ENCODE measurements at places on chromosomes 7 and 10.

- H3K27me3 ChIP-seq, result peaks cover 5% of the 10 kb centered on the region
- no peak overlapping the region for H3K4me3 ChIP-seq
- DNase-seq, result no peak
- no peak overlapping the region for H3K27ac ChIP-seq
- H3K36me3 ChIP-seq, result no peaks in the 10 kb centered on the region
Measured at GRCh38 chr10:103757531-103758293, 97.7 kb downstream of the SH3PXD2A start.

DNA sequence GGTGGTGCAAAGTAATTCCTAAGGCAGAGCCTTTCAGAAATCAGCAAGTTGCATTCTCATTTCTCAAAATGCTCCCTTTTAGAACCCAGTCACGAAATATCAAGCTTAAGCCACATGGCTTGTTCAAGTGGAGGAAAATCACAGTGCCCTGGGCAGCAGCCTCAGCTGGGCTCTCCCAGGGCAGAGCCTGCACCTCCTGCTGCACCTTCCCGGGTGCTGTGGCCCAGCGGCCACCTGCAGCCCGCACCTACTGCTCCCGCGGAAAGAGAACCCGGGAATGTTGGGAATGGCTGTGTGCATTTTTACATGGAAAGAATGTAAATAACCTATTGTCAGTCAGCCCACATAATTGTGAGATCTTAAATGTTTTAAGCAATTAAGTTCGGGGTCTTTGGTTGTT lies 396.5 kb upstream of the VSTM2A start:
- no peak for DNase-seq
- H3K27ac ChIP-seq, result no peak overlapping the region
- no peaks in the 10 kb centered on the region for H3K27me3 ChIP-seq
- no peaks in the 10 kb centered on the region for H3K4me1 ChIP-seq
- H3K36me3 ChIP-seq, result no peaks in the 10 kb centered on the region
- H3K4me3 ChIP-seq, result no peak overlapping the region

- DNase-seq, result no peak
- H3K4me3 ChIP-seq, result no peak overlapping the region
- H3K27me3 ChIP-seq, result no peaks in the 10 kb centered on the region
Measured at GRCh38 chr7:2409745-2410414, 6.5 kb downstream of the CHST12 start.

- no peak for DNase-seq
- no peak overlapping the region for H3K4me3 ChIP-seq
Measured at GRCh38 chr10:100656454-100656853, 88.9 kb upstream of the PAX2 start.

- H3K4me1 ChIP-seq, result no peaks in the 10 kb centered on the region
- no peaks in the 10 kb centered on the region for H3K36me3 ChIP-seq
- no peak for DNase-seq
- H3K27ac ChIP-seq, result no peak overlapping the region
- no peak overlapping the region for H3K4me3 ChIP-seq
- H3K27me3 ChIP-seq, result no peaks in the 10 kb centered on the region
Measured at GRCh38 chr7:146781352-146782116, 664.9 kb downstream of the CNTNAP2 start.

DNA sequence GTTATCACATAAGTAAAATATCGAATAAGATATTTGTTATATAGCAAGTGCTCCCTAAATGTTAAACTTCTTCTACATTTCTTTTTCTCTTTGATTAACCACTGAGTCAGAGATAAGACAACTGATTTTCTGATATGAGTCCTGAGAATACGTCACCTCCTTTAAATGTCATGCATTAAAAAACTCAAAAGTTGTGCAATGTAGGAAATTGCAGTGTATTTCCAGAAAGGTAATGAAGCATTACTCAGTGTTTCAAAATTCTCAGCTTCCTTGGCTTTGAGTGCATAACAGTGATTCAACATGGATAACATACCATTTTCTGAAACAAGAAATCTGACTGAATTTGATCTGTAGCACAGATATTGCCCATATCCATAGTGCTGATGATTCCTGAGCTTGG lies 155.8 kb downstream of the BMPER start:
- no peak overlapping the region for H3K27ac ChIP-seq
- no peak overlapping the region for H3K4me3 ChIP-seq
- DNase-seq, result no peak
- H3K4me1 ChIP-seq, result no peaks in the 10 kb centered on the region
- H3K36me3 ChIP-seq, result no peaks in the 10 kb centered on the region

GRCh38 chr10:127193125-127193524 lies 3.3 kb downstream of the INSYN2A start:
- DNase-seq, result no peak
- no peak overlapping the region for H3K4me3 ChIP-seq
- H3K4me1 ChIP-seq, result no peaks in the 10 kb centered on the region
- H3K27ac ChIP-seq, result no peak overlapping the region
- H3K27me3 ChIP-seq, result peaks cover 4% of the 10 kb centered on the region

GRCh38 chr7:143104759-143105158 lies 27.1 kb upstream of the PIP start:
- no peaks in the 10 kb centered on the region for H3K27me3 ChIP-seq
- H3K4me3 ChIP-seq, result no peak overlapping the region
- peaks cover 1% of the 10 kb centered on the region for H3K36me3 ChIP-seq
- no peak overlapping the region for H3K27ac ChIP-seq
- H3K4me1 ChIP-seq, result no peaks in the 10 kb centered on the region
- DNase-seq, result no peak

GRCh38 chr7:136009488-136010079 lies 32.4 kb upstream of the MTPN start:
- H3K4me3 ChIP-seq, result no peak overlapping the region
- H3K27ac ChIP-seq, result no peak overlapping the region
- peaks cover 6% of the 10 kb centered on the region for H3K4me1 ChIP-seq
- H3K36me3 ChIP-seq, result peaks cover 2% of the 10 kb centered on the region
- no peak for DNase-seq

GRCh38 chr7:4288791-4289394 lies 393.2 kb upstream of the FOXK1 start:
- no peak for DNase-seq
- H3K4me3 ChIP-seq, result no peak overlapping the region
- no peaks in the 10 kb centered on the region for H3K4me1 ChIP-seq
- H3K27me3 ChIP-seq, result no peaks in the 10 kb centered on the region
- no peaks in the 10 kb centered on the region for H3K36me3 ChIP-seq

DNA sequence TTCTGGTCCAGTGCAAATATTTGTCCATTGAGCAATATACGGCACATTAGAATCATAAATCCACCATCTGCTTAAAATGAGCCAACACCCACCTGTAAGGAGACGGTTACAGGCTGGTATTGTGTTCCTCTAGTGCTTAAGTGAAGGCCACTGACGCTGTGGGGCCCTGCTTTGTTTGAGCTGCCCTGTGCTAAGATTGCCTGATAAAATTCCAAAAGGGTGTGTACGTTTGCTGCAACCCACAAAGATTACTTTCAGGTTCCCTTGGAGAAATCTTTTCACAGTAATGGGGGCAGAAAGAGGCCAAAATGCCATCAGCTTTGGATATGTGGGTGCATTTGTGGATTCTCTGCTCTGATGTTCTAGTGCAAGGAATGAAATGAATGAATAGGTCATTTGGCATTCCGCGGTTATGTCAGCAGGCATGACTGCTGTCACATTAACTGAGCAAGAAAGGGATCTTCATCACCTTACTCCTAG lies 34.4 kb downstream of the AGR3 start:
- no peak overlapping the region for H3K27ac ChIP-seq
- peaks cover 4% of the 10 kb centered on the region for H3K27me3 ChIP-seq
- peaks cover 17% of the 10 kb centered on the region for H3K4me1 ChIP-seq
- no peaks in the 10 kb centered on the region for H3K36me3 ChIP-seq
- no peak overlapping the region for H3K4me3 ChIP-seq
- DNase-seq, result no peak

DNA sequence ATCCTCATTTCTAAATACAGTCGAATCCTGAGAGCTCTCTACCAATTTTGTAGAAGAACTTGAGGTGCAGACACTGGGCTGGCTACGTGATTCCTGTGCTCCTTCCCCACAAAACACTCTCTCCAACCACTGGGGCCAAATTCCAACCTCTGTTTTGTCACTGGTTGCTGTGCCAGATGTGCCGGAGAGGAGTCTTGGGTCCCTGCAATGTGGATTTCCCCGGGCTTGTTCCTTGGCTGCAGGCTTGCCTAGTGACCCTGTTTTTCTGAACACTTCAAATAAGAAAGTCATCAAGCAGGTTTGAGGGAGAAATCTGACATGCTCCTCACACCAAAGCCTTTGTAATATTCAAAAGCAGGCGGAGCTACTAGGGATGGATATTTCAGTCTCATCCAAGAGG lies 44.4 kb upstream of the AGBL3 start:
- peaks cover 3% of the 10 kb centered on the region for H3K4me1 ChIP-seq
- H3K27ac ChIP-seq, result no peak overlapping the region
- peaks cover 2% of the 10 kb centered on the region for H3K27me3 ChIP-seq
- no peaks in the 10 kb centered on the region for H3K36me3 ChIP-seq
- DNase-seq, result no peak

DNA sequence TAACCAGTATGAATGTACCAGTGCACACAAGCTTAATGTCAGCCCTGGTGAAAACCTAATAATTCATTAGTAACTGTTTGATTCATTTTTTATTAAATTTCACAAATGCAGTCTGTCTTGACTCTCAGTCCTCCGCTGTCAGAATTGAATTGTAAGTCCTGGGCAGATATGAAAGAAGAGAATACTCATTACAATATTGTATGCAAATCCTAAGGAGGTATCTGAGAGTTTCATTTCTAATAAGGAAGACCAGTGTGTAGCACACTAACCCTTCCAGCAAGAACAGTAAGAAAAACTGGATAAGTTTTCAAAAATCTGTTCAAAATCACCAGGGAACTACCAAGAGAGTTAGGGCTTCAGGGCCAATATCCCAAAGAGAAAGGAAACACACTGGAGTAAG lies 652.1 kb downstream of the SUGCT start:
- no peaks in the 10 kb centered on the region for H3K36me3 ChIP-seq
- no peak overlapping the region for H3K4me3 ChIP-seq
- H3K27me3 ChIP-seq, result no peaks in the 10 kb centered on the region
- H3K4me1 ChIP-seq, result no peaks in the 10 kb centered on the region

- peaks cover 4% of the 10 kb centered on the region for H3K4me1 ChIP-seq
- no peak overlapping the region for H3K4me3 ChIP-seq
- no peaks in the 10 kb centered on the region for H3K27me3 ChIP-seq
- no peaks in the 10 kb centered on the region for H3K36me3 ChIP-seq
- no peak overlapping the region for H3K27ac ChIP-seq
Measured at GRCh38 chr7:111071556-111071955, 19.4 kb upstream of the LRRN3 start.

DNA sequence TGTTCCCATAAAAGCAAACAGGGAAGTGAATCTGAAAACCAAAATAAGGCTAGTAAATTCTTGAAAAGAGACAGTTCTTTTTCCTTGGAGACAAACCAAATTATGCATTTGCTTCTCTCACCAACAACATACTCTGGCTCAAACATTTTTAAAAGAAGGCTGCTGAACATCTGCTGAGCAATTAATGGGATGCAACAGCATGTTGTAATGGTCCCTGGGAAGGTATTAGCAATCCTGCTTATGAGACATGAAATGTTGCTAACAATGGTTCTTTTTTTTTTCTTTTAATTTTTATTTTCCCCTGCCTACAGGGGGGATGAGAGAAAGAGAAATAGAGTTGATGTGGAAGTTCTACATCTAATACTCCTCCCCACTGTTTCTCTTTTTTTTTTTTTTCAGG lies 572.1 kb downstream of the SORCS1 start:
- no peaks in the 10 kb centered on the region for H3K27me3 ChIP-seq
- no peak overlapping the region for H3K4me3 ChIP-seq
- no peak for DNase-seq
- no peaks in the 10 kb centered on the region for H3K36me3 ChIP-seq

GRCh38 chr7:91235211-91235832 lies 28.9 kb upstream of the FZD1 start:
- H3K27me3 ChIP-seq, result peaks cover 11% of the 10 kb centered on the region
- DNase-seq, result no peak
- H3K27ac ChIP-seq, result no peak overlapping the region
- H3K36me3 ChIP-seq, result no peaks in the 10 kb centered on the region

DNA sequence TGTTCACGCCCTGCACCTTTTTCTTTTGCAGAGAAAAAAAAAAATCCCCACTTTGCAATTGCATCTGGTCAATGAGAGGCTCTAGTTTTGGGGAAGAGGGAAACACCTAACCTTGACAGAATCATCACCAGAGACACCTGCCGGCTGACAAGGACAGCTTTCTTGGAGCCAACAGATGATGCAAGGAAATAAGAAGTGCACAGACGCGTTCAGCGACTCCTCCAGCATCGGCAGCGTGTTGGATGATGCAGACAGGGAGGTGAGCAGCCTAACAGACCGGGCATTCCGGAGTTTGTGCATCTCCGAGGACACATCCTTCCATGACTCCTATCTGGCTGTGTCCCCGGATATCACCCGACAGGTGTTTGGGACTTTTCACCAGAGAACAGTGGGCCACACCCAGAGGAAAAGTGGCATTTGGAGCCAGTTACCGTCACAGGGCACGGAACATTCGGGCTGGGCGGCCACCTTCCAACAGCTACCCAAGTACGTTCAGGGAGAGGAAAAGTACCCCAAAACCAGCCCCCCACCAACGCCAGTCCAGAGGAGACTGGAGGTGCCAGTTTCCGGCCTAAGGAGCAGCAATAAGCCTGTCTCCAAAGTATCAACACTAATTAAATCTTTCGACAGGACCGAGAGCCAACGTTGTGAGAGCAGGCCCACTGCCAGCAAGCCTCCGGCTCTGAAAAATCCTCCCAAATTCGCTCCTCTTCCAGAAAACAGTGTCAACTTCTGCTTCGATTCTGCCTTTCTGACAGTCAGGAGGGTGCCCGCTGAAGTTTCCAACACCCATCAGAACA lies 23.6 kb downstream of the C10orf71 start:
- no peak overlapping the region for H3K27ac ChIP-seq
- no peak for DNase-seq
- peaks cover 6% of the 10 kb centered on the region for H3K27me3 ChIP-seq
- H3K36me3 ChIP-seq, result no peaks in the 10 kb centered on the region
- no peak overlapping the region for H3K4me3 ChIP-seq
- no peaks in the 10 kb centered on the region for H3K4me1 ChIP-seq

DNA sequence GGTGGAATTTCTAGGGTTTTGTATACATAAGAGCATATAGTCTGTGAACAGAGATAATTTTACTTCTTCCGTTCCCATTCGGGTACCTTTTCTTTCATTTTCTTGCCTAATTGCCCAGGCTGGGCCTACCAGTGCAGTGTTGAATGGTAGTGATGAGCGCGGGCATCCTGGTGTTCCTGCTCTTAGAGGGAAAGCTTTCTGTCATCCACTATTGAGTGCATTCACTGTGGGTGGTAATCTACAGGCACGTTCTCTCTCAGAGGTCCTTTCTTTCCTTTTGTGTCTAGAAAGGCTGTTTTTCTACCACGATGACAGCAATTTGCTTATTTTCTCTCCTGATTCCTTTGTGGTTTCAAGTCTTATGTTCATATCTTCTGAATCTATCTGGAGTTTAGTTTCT lies 65.0 kb downstream of the INPP5A start:
- no peak overlapping the region for H3K27ac ChIP-seq
- H3K4me3 ChIP-seq, result no peak overlapping the region
- DNase-seq, result no peak
- H3K36me3 ChIP-seq, result peaks cover 26% of the 10 kb centered on the region
- no peaks in the 10 kb centered on the region for H3K27me3 ChIP-seq

Measured in memory B cell (primary cell).